Stromal cell of bone marrow (primary cell): ENCODE measurements at places on chromosomes 3 and 15.

DNA sequence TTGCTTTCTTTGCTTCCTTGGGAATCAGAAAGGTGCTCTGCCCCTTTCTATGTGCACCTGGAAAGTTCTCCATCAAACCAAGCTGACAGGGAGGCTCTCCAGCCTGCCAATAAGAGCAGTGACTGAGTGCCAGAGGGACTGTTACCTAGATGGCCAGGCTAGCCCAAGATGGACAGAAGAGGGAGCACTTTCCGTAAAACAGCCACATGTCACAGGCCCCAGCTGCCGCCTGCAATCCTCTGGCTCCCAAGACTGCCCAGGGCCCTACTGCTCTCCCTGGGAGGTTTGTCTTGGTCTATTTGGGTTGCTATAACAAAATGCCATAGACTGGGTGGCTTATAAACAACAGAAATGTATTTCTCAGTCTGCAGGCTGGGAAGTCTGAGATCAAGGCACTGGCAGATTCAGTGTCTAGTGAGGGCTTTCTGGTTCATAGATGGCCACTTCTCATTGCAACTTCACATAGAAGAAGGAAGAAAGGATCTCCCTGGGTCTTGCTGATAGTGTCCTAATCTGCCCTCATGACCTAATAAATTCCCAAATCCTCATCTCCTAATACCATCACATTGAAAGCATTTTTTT, 72.3 kb downstream of the TAMM41 start:
- DNase-seq: no peak

DNA sequence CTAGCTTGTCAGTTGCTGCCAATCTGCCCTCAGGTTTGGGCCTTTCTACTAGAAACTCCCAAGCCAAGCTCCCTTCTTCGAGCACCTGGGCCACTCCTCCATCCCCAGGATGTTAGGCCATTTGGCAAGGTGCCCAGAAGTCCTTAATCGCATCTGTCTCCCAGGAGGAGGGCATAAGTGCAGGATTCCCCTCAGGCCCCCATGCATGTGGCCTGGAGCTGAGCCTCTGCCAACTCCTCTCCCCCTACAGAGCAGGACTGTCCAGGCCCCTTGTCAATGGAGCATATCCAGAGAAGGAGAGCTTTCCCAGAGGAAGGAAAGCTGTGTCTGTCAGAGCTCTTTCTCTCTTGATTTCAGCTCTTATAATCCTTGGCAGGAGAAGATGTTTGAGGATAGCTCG, 182.6 kb upstream of the ROPN1 start:
- no peak for DNase-seq

DNA sequence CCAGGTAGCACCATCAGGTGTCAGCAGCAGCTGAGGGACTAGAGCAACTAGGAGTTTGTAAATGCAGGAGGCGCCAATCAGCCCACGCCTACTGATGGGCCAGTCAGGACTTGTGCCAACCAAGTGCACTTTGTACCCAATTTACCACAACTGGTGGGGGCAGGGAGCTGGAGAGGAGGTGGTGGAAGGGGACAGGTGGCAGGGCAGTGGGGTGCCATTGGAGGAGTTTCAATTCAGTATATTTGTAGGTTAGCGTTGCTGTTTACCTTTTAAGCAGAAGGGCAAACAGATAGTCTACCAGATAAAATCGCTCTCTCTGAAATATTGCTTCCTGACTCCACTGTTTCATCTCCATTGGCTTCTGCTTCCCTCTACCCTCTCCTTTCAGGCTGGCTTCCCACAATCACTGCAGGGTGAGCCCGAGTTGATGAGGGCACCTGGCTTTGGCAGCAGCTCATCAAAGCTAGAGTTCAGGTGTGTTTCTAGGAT, 75.7 kb downstream of the TRIM69 start:
- no peak for DNase-seq

DNA sequence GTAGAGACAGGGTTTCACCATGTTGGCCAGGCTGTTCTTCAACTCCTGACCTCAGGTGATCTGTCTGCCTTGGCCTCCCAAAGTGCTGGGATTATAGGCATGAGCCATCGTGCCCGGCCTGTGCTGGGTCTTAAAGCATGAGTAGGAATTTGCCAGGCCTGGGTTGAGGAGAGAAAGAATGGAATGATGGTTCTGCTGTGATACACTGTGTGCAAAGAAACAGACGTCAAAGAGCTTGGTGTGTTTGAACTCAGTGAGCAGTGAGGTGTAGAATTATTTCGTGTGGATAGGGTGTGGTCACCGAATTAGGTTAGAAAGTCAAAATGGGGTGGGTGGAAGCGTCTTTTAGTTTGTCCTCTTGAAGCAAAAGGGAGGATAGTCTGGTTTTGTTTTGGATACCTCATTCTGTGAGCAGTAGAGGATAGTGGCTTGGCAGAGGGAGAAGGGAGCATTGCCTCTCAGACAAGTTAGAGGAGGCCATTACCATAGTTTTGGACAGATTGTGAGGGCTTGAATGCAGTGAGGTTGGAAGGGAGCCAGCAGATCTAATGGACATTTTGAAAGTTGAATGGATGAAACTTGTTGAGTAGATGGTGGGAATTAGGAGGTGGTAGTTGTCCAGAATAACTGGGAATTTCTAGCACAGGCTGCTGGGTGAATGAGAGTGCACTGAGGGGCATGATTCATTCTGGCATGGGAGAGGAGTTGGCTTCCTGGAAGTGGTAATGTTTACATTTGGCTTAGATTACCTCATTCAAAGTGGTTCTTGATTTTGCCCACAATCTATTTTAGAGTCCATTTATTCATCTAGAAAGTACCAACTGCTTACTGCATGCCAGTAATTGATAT, 27.2 kb downstream of the AKAP13 start:
- DNase-seq: peak; percentile 86

GRCh38 chr3:31142543-31142942, 248.1 kb upstream of the GADL1 start:
- DNase-seq: no peak

DNA sequence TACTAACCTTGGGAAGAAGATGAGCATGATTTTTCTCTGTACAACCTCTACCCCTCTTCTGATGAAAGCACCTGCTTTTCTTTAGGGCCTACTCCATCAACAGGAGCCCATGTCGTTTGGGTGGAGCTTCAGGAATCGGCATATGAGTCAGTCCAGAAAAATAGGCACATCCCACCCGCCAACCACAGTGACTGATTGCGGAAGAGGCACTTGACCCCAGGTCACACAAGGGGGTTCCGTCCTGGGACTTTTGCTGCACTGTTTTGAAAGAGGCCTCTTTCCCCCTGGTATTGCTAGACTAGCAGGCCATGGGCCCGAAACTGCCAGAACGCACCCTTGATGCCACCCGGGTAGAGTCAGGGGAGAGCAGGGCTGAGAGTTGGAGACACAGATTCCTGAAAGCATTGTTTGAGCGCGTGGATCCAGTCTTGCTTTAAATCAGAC, 19.3 kb upstream of the NRROS start:
- DNase-seq: no peak

- no peak for DNase-seq
Observed at GRCh38 chr15:31325595-31326155, 960 bp upstream of the KLF13 start.

GRCh38 chr3:15443826-15444524, 16.6 kb downstream of the EAF1 start:
- DNase-seq: peak; percentile 83

GRCh38 chr3:988785-989184, 104.0 kb upstream of the CNTN6 start:
- DNase-seq: no peak
